Foreskin keratinocyte (primary cell): ENCODE measurements at places on chromosomes 3 and 15.

GRCh38 chr3:196654735-196655090 is 15.2 kb downstream of the NRROS start:
- DNase-seq: peak; percentile 72

DNA sequence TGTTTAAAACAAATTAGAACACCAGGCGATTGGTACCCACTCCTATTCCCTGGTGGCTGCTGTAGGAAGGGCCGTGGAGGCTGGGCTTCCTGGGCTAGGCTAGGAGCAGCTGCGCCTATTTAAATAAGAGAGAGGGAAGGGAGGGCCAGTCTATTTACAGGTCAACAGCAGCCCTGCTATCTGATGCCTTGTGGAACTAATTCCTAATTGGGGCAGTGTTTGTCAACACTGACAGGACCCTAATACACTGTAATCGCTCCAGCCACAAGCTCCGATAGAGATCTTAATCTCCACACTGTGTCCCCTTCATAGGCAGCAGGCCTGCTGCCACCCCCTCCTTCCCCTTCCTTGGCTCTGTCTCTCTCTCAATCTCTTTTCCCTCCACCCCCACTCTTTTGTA is 116.9 kb upstream of the SOX14 start:
- DNase-seq: no peak

DNA sequence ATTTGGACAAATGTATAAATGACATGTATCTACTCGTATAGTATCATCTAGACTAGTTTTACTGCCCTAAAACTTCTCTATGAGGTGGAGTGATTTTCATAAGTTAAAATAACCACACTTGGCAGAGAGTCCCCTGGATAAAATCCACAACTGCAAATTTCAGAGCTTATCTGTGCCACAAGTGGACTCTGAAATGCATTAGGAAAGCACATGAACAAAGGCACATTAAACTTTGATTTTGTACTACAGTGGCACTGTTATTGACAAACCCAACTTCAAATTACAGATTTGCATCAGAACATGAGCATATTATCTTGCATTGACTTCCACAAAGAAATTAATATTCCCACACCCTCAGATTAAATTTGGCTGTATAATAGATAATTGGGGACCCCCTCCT is 58.1 kb upstream of the EIF5A2 start:
- DNase-seq: no peak

GRCh38 chr3:126537730-126538281 is 13.9 kb downstream of the CHST13 start:
- DNase-seq: no peak

- no peak for DNase-seq
Measured at GRCh38 chr3:12751571-12751970, 7.5 kb downstream of the TMEM40 start.

- no peak for DNase-seq
Measured at GRCh38 chr3:173214576-173214975, 73.5 kb upstream of the SPATA16 start.

DNA sequence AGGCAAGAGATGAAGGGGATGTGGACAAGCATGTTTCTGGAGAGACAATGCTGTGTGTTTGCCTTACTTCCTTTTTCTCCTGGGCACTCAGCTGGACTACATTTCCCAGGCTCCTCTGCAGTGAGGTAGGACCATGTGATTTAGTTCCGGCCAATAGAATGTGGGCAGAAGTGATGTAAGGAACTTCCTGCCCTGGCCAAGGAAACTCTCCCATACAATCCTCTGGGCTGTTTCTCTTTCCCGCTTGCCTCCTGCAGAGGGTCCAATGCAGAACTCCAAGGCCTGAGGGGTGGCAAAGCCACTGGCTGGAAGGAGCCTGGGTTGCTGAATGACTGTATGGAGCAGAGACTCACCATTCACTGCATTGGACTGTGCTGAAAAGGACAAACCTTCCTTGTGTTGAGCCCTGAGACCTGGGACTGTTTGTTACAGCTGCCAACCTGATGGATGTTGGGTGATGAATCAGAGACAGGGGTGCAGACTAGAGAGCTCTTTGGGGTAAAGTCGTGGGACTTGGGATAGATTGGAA is 82.7 kb upstream of the SLC6A6 start:
- DNase-seq: peak; percentile 76

DNA sequence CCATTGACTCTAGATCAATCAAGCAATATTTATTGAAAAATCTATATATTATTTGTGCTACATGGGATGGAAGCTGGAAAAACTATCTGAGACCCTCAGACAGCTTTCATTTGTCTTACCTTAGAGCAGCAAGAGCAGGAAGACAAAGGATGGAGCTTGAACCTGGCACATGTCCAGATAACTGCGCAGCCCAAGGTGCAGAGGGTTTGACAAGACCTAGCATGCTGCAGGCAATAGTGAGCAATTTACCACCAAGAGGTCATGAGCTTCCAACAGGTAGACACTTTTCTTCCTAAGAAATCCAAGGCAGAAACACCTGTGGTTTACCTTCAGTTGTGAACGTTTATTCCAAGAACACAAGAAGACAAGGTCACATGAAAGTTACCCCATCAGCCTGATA is 214.7 kb upstream of the NECTIN3 start:
- peak; percentile 38 for DNase-seq

DNA sequence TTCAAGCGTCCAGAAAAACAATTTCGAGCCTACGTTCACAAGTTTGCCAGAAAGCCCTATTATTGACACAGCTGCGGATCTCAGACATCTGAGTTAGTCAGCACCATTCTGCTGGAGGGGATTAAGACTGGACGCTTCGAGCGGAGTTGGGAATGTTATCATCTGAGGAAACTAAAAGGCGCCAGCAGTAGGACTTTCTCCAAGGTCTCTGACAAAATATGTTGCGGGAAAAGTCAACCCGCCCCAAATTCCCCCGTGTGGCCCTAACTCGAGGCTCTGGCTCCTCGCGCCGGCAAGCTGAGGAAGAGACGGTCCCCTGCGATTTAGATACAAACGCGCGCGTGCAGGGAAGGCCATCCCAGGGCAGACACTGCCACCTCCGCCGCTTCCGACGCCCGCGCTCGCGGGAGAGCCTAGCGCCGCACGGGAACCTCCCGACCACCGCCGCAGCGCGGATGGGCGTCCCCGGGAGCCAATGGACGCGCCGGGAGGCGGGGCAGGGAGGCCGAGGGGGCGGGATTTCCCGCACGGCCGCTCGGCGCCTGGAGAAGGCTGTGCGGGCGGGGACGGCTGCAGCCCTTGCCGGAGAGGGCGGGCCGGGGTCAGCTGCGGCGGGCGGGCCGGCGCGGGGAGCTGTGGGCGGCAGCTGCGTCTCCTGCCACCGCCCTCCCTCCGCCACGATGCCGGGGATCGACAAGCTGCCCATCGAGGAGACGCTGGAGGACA is at the start of gene APPL1:
Gene APPL1, plus strand, starts transcription at position 526 of the 726 bp plus-strand sequence. Its CDS starts 155 bp downstream, at position 681.
- DNase-seq: peak; percentile 49

DNA sequence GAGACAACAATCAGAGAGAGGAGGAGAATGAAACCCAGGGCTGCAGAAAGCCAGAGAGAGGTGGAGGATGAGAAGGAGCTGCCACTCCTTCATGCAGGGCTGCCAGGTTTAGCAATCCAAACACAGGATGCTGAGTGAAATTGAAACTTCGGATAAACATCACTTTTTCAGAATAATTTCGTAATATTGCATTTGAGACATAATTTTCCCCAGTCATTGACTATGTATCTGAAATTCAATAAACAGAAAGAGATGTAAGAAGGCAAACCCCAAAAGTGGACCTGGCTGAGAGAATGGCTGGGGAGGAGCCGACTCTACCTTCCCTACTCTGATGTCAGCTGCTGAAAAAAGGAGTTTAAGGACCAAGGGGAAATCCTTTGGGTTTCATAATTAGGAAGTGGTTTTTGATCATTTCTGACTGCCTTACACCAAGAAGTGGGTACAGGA is 33.8 kb downstream of the SLC9A9 start:
- DNase-seq: no peak

GRCh38 chr3:70040386-70040785 is 40.9 kb downstream of the SAMMSON start:
- no peak for DNase-seq

DNA sequence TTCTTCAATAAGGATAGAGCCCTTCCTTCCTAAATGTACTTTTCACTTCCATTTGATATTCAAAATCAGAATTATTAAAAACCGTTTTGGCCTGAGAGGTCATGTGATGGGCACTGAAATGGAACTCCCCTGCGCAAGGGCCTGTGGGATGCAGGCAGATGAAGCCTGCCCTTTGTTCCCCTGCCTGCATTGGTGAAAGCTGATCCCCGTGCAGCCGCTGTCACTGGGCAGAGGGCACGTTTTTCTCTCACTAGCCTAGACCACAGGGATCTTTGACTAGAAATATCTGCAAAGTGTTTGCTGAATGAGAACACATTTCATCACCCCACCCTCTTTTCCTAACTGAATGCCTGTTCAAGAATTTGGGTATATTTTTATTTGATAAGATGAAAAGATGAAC is 74.9 kb downstream of the TIPARP start:
- DNase-seq: no peak

DNA sequence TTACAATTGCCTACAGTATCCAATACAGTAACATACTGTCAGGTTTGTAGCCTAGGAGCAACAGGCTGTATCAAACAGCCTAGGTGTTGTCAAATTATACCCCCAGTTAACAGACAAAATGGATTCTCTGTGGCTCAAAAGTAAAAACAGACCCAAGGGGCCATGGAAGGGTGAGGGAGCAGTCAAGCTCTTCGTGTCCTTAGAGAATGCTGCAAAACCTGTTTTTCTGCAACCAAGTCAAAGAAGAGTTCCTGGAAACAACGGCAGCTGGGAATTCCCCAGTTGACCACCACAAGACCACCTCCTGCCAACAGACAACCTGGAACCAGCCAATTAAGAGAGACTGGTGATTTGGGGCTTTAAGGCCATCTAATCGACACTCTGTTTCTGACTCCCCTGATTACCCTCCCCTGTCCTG is 11.1 kb upstream of the THUMPD3 start:
- DNase-seq: peak; percentile 36

DNA sequence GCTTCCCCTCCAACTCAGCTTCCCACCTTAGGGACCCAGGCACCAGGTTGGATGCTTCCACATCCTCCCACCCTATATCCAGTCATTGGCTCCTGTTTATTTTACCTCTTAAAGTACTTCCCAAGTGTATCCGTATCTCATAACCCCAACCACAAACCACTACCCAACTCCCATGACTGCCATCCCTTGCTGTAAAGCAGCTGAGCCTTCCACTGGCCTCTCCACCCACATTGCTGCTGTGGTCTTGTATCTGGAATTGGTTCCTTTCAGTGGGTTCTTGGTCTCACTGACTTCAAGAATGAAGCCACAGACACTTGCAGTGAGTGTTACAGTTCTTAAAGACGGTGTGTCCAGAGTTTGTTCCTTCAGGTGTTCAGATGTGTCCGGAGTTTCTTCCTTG is 79.8 kb upstream of the HRH1 start:
- DNase-seq: no peak

DNA sequence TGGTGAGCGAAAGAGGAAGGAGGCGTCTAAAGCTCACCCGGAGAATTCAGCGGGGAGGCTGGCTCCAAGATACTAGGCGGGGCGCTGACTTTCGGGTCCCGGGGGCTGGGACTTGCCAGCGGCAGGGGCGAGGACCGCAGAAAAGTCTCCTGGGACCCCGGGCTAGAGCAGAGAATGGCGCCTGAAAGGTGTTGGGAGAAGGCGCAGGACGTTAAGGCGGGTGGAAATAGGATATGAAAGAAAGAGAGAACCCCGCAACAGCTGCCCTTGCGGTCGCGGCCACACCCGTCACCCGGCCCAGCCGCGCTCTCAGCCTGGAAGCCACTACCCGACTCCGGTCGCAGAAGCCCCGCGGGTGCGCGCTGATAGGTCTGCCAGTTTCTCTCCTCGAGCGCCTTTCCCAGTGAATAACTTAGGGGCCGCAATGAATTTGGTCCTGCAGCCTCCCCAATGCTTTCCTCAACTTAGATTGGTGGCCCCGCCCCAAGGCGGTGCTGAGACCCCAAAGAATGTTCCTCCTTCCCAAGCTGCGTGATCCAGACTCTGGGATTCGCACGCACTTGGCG is 604 bp downstream of the LTK start:
- DNase-seq: no peak

GRCh38 chr3:142981108-142981507 is 17.6 kb upstream of the PAQR9 start:
- no peak for DNase-seq

DNA sequence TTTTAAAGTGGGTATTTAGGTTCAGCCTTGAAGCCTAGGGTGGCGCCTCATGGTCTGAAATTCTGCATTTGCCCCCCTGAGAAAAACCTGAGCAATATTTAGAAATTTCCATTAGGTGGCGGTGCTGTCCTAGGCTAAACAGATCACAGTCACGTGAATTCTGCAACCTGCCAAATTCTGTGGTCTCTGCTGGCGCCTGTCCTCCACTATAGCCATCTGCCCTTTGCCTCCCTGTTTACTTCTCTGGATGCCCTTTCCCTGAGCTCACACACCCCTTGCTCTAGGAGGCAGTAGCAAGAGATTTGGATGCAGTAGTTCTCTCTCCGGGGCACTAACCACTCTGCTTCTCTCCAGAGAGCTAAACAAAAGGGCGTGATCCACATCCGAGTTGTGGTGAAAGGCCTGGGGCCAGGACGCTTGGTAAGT is 9.1 kb downstream of the MRPS11 start:
- no peak for DNase-seq

- no peak for DNase-seq
Measured at GRCh38 chr3:157065201-157065600, 94.7 kb downstream of the CCNL1 start.

- no peak for DNase-seq
Measured at GRCh38 chr3:25036633-25037032, 391.4 kb upstream of the RARB start.

- no peak for DNase-seq
Measured at GRCh38 chr3:14569474-14570000, 29.4 kb upstream of the GRIP2 start.

DNA sequence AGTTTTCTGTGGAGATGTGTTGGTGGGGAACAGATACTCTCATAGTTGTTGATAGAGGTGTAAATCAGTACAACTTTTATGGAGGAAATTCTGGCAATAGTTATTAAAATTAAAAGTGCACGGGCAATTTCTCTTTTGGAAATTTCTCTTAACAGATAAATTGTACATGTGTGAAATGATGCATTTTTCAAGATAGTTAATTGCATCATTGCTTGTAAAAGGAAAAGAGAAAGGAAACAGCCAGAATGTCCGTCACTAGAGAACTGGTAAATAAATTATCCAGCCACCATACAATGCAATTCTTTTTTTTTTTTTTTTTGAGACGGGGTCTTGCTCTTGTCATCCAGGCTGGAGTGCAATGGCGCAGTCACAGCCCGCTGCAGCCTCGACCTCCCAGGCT is 14.2 kb downstream of the ZNF710 start:
- no peak for DNase-seq

GRCh38 chr3:22634433-22634832 is 568.7 kb upstream of the UBE2E2 start:
- no peak for DNase-seq

DNA sequence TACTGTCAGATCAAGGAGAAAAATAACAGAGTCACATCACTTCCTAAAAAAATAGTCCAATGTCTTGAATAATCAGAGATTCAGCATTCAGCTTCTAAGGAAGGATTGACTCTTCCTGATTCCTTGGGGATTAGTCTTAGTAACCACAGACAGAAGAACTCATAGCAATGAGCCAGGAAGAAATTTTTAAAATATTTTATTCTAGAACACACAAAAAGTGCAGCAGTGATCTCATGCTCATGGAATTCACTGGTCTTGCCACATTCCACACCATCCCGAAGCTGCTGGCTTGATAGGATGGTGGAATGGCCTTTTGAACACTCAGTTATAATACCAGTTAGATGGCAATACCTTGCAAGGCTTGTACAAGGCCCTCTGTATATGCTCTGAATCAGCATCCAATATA is 43.0 kb upstream of the ABI3BP start:
- DNase-seq: peak; percentile 99

- DNase-seq: no peak
Measured at GRCh38 chr3:30193625-30194044, 412.8 kb upstream of the TGFBR2 start.
